ENCODE measurements at places on chromosomes 5 and 9.

- H3K4me1 ChIP-seq, result peaks cover 4% of the 10 kb centered on the region
- no peaks in the 10 kb centered on the region for H3K36me3 ChIP-seq
- no peak overlapping the region for H3K27ac ChIP-seq
- no peak for DNase-seq
These were observed 67.3 kb downstream of the KLHL3 start for GRCh38 chr5:137668637-137669036.

- H3K4me3 ChIP-seq, result no peak within 1 kb of the TSS
- H3K36me3 ChIP-seq, result no peaks in the 10 kb centered on the region
- H3K27me3 ChIP-seq, result peaks cover 13% of the 10 kb centered on the region
- DNase-seq, result no peak
These were observed at the start of gene MARCHF11 for GRCh38 chr5:16179511-16179935. Gene MARCHF11, minus strand, starts transcription at chr5:16179791. Its CDS starts 216 bp downstream, at chr5:16179575.

GRCh38 chr5:131274326-131275063 lies 10.6 kb downstream of the CDC42SE2 start:
- peaks cover 65% of the 10 kb centered on the region for H3K4me1 ChIP-seq
- H3K4me3 ChIP-seq, result no peak overlapping the region
- H3K36me3 ChIP-seq, result no peaks in the 10 kb centered on the region
- H3K27me3 ChIP-seq, result no peaks in the 10 kb centered on the region
- no peak for DNase-seq

DNA sequence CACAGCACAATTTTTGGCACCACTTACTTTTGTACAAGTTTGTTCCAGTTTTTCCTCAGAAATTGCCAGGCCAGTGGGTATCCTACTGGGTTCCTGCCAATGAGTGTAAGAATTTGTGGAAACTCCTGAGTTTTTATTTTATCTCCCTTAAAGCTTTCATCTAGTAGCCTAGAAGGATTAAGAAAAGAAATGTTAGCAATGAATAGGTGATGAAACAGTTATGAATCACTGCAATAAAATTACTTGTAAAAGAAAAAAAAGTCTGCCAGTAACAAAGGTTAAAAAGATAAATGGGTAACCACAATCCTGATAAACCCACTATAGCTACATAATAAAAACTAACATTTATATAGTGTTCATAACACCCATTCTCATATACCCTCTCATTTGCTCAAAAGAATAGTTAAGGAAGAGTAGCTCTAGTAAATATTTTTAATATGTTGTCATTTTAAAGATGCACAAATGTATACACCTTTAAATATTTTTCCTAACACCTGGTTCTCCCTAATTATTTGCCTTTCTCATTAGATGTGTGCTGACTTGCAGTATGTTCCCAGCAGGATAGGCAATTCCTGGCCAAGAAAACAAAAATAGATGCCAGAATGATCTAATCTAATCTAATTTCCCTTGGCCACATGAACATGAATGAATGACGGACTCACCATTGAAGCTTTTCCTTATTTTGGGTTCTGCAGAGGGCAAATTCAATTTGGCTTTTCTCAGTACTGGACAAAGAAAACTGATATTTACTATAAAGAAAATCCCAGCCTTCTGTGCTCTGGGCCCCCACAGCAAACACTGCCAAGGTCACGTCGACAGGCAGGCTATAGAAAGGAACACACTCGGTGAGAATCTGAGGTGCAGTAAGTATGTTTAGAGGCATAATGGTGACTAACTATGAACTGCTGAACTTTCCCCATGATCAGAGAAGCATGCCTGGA lies 26.4 kb downstream of the ERAP1 start:
- no peak overlapping the region for H3K27ac ChIP-seq
- no peaks in the 10 kb centered on the region for H3K4me1 ChIP-seq
- peaks cover 95% of the 10 kb centered on the region for H3K36me3 ChIP-seq
- H3K4me3 ChIP-seq, result no peak overlapping the region

DNA sequence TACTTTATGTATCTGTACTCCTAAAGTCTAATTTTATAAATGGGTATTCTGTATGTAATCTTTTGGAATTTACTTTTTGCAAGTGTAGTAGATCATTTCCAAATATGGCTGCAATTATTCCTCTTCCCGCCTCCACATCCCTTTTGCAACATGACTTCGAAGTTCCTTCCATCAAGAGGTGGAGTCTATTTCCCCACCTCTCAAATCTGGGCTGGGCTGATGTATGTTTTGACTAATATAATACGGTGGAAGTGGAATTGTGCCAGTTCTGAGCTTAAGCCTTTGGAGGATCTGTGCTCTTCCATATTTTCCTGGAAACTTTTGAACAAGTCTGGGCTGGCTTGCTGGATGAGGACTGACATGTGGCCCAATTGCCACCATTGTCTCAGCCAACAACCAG lies 155.9 kb downstream of the FGF18 start:
- no peaks in the 10 kb centered on the region for H3K36me3 ChIP-seq
- H3K27ac ChIP-seq, result no peak overlapping the region
- no peak overlapping the region for H3K4me3 ChIP-seq
- no peaks in the 10 kb centered on the region for H3K4me1 ChIP-seq
- no peak for DNase-seq

DNA sequence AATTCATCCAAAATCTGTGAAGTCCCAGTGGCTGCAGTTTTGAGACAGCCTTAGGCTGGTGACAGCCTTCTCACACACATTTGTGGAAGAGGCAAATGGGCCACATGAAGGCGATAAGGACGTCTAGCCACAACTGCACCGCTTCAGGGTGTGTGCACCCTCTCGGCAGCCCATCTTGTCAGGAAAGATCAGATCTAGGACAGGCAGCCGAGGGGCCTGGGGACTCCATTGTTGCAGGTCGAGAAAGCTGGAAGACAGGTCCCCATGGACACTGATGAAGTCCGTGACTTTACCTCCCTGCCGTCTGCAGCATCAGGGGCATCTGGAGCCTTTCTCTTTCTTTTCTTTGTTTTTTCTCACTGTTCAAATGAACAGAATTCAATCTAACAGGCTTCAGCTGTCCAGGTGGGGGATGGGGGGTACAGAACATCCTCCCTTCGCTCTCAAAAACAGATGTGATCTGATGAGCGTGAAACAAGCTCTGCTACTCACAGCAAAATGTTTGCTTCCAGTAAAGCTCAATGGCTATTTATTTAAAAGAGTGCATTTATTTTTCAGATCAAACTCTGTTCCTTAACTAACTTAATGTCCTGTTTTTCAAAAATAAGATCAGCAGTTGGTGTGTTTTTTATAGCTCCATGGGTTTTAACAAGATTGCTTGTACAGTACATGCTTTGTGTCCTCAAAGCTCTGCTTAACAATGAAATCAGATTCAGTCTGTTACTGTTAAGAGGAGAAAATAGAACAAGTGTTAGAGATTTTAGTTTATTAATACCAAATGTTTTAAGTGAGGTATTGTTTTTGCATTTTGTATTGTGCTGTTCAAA lies 111.8 kb upstream of the OTULINL start:
- H3K4me3 ChIP-seq, result no peak overlapping the region
- no peak overlapping the region for H3K27ac ChIP-seq
- H3K36me3 ChIP-seq, result no peaks in the 10 kb centered on the region
- H3K27me3 ChIP-seq, result peaks cover 4% of the 10 kb centered on the region

GRCh38 chr9:87713988-87714330 lies 12.0 kb upstream of the CTSL start:
- H3K27ac ChIP-seq, result no peak overlapping the region
- peaks cover 38% of the 10 kb centered on the region for H3K4me1 ChIP-seq
- no peak overlapping the region for H3K4me3 ChIP-seq
- no peak for DNase-seq
- H3K36me3 ChIP-seq, result no peaks in the 10 kb centered on the region
- H3K27me3 ChIP-seq, result no peaks in the 10 kb centered on the region

GRCh38 chr5:113269023-113269997 lies 165.5 kb downstream of the TSSK1B start:
- H3K4me1 ChIP-seq, result no peaks in the 10 kb centered on the region
- no peak overlapping the region for H3K27ac ChIP-seq
- no peaks in the 10 kb centered on the region for H3K36me3 ChIP-seq
- H3K4me3 ChIP-seq, result no peak overlapping the region
- H3K27me3 ChIP-seq, result no peaks in the 10 kb centered on the region

GRCh38 chr5:119031905-119032304 lies 39.0 kb upstream of the DMXL1 start:
- H3K27me3 ChIP-seq, result no peaks in the 10 kb centered on the region
- no peak for DNase-seq
- no peaks in the 10 kb centered on the region for H3K36me3 ChIP-seq
- H3K27ac ChIP-seq, result peak overlapping the region; percentile 62

DNA sequence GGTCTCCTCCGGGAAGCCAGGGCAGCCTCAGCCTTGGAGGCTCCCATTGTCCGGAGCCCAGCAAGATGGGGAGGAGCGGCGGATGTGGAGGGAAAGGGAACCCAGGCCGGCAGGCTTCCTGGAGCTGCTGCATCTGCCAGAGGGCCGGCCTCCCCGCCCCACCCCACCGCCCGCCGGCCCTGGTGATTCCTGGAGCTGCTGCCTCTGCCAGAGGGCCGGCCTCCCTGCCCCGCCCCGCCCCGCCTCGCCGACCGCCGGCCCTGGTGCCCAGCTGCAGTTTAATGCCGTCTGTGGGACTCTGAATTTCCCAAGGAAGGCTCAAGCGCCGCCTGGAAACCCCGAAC lies 31.6 kb downstream of the EXD3 start:
- H3K4me3 ChIP-seq, result no peak overlapping the region
- no peaks in the 10 kb centered on the region for H3K27me3 ChIP-seq
- H3K4me1 ChIP-seq, result no peaks in the 10 kb centered on the region
- no peaks in the 10 kb centered on the region for H3K36me3 ChIP-seq
- H3K27ac ChIP-seq, result no peak overlapping the region

GRCh38 chr5:90191352-90192045 lies 218.1 kb downstream of the CETN3 start:
- H3K36me3 ChIP-seq, result no peaks in the 10 kb centered on the region
- no peak overlapping the region for H3K4me3 ChIP-seq
- no peaks in the 10 kb centered on the region for H3K4me1 ChIP-seq
- no peaks in the 10 kb centered on the region for H3K27me3 ChIP-seq

DNA sequence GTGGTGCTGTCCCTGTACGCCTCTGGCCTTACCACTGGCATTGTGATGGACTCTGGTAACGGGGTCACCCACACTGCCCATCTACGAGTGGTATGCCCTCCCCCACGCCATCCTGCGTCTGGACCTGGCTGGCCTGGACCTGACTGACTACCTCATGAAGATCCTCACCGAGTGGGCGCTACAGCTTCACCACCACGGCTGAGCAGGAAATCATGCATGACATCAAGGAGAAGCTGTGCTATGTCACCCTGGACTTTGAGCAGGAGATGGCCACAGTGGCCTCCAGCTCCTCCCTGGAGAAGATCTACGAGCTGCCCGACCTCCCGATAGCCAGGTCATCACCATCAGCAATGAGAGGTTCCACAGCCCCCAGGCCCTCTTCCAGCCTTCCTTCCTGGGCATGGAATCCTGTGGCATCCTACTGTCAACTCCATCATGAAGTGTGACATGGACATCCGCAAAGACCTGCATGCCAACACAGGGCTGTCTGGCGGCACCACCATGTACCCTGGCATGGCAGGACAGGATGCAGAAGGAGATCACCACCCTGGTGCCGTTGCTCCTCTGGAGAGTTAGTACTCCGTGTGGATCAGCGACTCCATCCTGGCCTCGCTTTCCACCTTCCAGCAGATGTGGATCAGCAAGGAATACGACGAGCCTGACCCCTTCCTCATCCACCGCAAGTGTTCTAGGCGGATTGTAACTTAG lies 434.2 kb upstream of the RGMB start:
- H3K27me3 ChIP-seq, result no peaks in the 10 kb centered on the region
- no peak overlapping the region for H3K4me3 ChIP-seq
- H3K36me3 ChIP-seq, result no peaks in the 10 kb centered on the region

DNA sequence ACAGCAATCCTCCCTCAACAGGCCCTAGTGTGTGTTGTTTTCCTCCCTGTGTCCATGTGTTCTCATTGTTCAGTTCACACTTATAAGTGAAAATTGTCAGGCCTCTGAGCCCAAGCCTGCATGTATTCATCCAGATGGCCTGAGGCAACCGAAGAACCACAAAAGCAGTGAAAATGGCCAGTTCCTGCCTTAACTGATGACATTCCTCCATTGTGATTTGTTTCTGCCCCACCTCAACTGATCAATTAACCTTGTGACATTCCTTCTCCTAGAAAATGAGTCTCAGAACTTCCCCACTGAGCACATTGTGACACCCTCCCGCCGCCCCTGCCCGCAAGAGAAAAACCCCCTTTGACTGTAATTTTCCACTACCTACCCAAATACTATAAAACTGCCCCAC lies 17.4 kb upstream of the TRPC7 start:
- H3K27ac ChIP-seq, result no peak overlapping the region
- H3K4me1 ChIP-seq, result no peaks in the 10 kb centered on the region
- H3K36me3 ChIP-seq, result no peaks in the 10 kb centered on the region
- DNase-seq, result no peak
- no peak overlapping the region for H3K4me3 ChIP-seq

DNA sequence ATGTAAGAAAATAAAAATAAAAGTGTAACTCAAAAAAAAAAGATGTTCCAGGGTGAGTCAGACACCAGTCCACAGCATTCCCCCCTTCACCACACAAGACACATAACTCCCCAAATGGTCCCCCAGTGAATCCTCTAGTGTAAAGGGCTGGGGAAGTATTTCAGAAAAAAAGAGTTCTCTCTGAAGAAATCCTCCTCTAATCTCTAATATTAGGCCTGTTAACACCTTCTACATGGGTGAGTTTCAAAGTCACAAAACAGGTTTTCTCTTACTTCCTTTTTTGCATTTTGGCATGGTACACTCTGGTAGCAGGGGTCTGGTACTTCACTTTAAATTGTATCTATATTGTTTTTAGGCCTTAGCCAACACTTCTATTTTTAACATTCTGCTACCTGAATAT lies 28.2 kb downstream of the RNF145 start:
- H3K27ac ChIP-seq, result no peak overlapping the region
- no peak for DNase-seq
- H3K36me3 ChIP-seq, result peaks cover 18% of the 10 kb centered on the region
- H3K27me3 ChIP-seq, result no peaks in the 10 kb centered on the region

DNA sequence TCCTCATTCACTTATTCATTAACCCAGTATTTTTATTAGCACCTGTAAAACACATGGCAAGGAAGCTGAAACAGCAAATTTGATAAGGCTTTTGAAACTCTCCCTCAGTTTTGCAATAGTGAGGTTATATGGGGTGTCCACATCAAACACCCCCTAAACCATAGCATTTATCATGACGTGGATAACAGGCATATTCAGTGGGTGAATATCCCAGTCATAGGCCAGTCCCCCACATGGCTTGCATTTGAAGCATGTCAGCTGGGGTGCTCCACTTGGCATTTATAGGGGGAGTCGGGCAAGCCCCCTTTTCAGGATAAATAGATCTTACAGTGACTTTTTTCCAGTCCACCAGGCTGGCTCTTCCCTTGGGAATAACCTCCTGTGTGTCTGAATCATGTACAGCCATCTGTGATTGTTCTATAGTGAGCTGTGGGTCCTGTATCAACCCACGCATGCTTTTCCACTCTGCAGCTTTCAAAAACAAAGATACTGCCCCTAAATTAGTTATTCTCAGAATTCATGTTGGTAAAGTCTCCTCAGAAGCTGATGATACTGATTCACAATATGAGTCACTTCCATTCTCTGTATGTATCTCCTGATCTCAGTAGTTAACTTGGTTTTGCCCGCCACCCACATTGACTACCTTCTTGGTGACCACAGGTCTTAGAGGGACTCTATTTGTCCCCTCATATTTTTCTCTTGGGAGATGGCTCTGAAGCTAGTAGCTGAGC lies 84.4 kb upstream of the SPIN1 start:
- no peak overlapping the region for H3K27ac ChIP-seq
- peaks cover 4% of the 10 kb centered on the region for H3K27me3 ChIP-seq
- no peak overlapping the region for H3K4me3 ChIP-seq
- no peaks in the 10 kb centered on the region for H3K4me1 ChIP-seq

Measured in T-cell (primary cell).